ENCODE measurements at places on chromosomes 7 and 10.

DNA sequence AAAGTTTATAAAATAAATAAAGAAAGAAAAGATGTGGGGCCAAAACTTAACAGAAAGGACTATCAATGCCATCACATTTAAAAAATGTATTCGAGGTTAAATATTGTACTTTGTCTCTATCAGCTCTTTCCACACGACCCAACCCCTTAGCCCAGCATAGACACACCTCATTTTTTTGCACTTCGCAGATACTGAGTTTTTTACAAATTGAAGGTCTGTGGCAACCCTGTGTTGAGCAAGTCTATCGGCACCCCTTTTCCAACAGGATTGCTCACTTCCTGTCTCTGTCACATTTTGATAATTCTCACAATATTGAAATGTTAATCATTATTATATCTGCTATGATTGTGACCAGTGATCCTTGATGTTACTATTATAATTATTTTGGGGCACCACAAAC is 151.6 kb upstream of the TBX20 start:
- DNase-seq: no peak

DNA sequence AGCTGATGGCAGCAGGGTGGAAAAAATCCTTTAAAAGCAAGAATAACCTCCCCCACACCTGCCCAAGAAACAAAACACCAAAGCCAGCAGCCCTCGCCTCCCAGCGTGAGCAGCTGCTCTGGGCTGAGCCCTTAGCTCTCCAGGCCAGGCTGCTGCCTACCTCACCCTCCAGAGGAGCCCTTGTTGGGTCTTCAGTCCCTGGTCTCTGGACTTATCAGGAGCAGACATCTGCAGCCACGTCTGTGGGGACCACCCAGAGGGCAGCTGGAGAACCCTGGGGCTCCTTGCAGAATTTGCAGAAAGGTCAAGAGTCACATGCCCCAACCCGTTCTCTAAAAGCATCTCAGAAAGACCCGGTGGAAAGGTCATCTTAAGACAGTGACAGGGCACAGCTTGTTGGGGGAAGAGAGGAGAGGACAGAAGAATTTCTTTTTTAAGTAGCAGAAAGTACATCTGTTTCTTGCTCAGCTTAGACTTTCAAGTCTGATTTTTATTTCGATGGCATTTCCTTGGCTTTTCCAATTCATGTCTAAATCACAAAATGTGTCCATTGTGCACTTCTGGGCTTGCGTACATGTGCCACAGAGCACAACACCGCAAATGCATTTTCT is 425.7 kb upstream of the NFE2L3 start:
- DNase-seq: no peak

DNA sequence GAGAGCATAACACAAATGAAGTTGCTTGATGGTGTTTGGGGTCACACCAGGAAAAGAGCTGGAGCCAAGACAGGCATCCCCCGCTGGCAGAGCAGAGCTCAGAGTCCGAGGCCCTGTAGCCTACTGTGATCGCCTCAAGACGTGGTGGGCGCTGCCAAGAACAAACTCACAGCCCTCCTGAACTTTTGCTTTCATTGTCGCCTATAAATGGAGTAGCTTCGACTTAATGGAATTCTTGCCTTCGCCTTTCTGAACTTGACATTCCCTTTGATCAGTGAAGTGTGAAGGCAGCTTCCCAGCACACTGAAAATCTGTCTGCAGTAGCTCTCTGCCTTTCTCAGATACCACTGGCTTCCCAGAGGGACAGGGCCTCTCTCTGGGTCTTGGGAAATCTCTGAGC is 21.3 kb downstream of the CPXM2 start:
- DNase-seq: no peak

DNA sequence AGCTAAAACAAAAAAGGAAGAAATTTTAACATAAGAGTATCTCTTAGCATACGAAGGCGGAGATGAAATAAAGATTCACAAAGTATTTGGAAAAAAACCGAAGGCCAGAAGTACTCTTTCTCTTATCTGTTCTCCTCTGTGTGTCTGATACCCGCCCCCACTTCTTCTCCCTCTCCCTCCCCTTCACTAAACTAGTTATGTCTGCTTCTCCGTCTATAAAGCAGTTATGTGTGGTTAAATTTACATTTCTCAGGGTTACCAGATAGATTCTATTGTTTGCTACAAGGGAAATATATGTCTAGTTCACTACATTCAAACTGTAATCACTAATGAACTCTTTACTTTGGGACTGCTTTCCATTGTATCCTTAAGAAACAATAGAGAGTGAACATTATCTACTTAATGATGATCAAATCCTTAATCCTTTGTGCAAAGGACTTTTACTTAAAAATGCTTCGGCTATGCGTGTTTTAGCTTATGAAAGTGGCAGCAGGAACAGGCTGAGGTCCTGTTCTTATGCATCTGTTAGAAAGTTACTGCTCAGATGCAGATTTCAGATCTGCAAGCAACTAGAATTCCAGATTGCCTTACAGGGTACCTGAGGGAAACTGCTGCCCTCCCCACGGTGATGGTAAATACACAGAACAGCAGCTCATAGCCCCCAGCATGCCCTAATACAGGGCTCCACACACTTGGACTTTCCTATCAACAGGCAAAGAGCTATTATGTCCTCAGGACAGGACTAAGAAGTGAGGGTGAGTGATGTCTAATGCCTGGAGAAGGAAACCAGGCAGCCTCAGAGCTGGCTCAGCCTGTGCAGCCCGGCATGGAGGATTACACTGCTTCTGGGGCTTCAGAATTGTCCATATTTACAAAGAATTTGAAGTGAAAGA is 273.3 kb downstream of the FZD1 start:
- no peak for DNase-seq

GRCh38 chr10:103936022-103936421 is 18.0 kb upstream of the STN1 start:
- DNase-seq: no peak
